Right forelimb (tissue), 1 donor: ENCODE measurements at places on chromosomes 7 and 10.

DNA sequence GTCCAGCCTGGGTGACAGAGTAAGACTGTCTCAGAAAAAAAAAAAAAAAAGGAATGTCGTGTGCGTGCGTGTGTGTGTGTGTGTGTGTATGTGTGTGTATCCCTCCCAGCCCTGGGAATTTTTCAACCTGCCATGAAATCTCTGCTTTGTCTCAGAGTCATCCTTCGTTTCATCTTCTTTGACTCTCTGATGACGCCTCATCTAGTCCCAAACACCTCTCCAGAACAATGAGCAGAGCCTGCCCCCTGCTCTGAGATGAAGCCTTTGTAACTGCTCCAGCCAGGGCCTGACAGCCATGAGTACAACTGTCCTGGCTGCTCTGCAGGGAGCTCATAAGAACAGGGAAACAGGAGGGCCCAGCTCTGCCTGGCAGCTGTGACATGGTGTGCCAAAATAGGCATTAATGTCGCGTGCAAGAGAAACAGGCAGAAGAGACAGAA, 149.5 kb downstream of the FAM107B start:
- DNase-seq = no peak

DNA sequence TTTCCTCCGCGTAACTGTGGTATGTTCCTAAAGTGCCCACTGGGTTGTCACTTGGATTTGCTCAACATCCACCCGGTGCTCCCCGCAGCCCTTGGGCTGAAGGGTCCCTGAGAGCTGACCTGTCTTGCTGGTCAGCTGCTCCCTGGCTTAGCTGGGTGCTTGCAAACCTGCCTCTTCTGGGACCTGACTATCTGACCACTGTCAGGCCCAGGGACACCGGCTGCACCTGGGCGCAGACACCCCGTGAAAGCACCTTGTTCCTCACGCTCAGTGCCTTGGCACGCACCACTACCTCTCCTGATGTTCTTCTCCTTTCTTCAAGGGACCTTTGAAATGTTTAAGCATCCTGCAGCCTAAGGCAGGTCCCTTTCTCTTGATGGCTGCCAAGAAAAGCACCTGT, 26.6 kb upstream of the LARP4B start:
- DNase-seq = no peak

DNA sequence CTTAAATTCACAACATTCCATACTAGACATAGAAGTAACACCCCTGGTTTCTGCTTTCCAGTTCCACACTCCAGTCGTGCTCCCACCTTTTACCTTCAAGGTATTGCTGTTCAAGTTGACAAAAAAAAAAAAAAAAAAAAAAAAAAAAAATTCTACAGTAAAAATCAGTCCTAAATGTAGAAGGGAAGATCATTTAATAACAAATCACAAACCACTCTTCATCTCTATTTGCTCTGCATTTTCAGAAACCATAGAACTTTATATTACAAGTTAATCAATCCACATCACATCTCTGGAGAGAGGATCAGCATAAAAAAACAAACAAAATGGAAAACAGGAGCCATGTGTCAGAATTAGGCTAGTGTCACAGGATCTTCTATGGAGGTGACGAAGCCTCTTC, 206.3 kb upstream of the KLF14 start:
- no peak for DNase-seq

DNA sequence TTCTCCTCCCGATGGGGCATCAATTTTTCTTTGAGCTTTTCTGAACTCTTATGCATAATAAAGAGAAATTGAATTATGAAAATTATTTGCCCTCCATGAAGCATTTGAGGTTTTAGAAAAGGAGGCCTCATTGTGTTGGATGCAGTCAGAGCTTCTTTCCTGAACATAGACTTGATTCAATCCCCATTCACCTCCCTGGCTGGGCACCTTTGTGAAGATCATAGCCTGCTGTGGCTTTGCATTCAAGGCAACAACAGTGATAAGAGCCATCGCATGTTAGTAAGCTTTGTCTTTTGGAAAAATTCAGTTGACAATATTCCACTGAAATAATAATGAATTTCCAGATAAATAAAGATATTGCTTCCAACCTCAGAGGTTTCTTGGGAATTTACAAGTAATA, 87.1 kb downstream of the TRIL start:
- DNase-seq = no peak

GRCh38 chr7:117163101-117163500, 159.8 kb downstream of the WNT2 start:
- DNase-seq = no peak

DNA sequence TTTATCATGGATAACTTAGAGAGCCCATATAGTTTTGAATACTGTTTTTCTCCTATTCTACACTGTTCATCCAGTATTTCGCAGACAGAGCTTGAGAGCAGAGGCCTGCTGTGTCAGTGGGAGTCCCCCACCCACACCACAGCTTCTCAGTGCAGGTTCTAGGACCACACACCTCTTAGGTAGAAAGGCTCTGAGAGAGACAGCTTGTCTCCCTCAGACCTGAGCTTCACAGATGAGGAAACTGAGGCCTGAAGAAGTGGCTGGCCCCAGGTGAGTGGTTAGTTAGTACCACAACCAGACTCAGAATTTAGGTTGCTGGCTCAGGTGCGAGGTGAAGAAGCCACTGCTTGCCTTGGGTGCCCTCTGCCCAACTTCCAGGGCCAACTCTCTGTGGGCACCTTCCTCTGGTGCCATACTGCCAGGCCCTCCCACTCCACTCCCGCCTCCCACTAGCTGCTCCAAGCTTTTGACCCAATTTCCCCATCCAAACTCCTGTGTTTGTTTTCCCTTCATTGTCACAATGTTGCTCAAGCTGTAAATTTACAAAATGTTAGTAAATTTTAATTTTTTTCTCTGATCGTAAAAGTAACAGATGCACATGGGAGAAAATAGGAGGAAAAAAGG, 7.6 kb upstream of the HILPDA start:
- no peak for DNase-seq

DNA sequence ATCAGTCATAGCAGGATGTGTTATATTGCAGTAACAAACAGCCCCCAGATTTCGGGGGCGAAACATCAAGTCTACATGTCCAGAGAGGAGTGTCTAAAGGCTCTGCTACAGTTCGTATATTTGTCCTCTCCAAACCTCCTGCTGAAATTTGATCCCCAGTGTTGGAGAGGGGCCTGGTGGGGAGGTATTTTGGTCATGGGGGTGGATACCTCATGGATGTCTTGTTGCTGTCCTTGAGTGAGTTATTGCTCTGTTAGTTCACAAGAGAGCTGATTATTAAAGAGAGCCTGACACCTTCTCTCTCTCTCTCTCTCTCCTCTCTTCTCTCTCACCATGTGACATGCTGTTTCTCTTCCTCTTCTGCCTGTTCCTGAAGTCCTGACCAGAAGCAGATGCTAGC, 343.7 kb downstream of the TCERG1L start:
- DNase-seq = no peak

DNA sequence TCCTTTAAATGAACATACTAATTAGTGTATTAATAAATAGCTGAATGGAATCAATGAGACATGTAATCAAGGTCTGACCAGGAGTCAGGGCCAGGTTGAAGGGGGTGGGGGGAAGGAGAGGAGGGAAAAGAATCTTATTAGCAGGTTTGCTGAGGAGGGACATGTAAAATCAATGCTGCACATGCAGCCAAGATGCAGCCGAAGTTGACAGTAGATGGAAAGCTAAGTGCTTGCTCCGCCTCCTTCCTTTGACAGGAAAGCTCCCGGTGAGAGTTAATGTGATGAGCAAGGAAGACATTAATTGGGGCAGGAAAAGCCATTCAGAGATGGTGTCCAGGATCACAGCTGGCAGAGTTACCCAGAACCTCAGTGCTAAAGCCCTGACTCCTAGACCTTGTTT, 24.4 kb downstream of the PLXNA4 start:
- DNase-seq = no peak

DNA sequence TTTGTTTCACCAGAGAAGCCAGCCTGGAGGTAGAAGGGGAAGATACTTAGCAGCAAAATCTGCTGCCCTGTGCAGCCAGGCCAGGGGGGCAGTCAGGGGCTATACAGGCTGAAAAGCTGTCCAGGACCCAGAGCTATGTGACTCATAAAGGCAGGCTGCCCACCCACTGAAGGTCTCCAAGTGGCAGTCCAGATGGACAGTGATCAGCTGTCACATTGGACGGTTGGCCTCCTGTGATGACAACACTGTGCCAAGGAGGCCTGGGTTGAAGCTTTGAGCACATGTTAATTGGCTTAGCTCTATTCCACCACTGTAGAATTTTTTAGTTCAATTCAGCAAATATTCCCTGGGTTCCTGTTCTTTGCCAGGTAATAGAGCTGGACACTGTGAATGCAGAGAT, 577.3 kb upstream of the GALNT17 start:
- DNase-seq = no peak
